ENCODE measurements at places on chromosomes 2 and 18.

GRCh38 chr2:134231965-134232340 lies 21.9 kb upstream of the MGAT5 start:
- DNase-seq, result no peak

GRCh38 chr2:41719756-41720155 lies 328.1 kb upstream of the PKDCC start:
- DNase-seq, result no peak

- no peak for DNase-seq
Measured at GRCh38 chr2:72990695-72991438, 73.5 kb downstream of the EMX1 start.

- DNase-seq, result no peak
Measured at GRCh38 chr18:77049938-77050337, 82.6 kb downstream of the MBP start.

DNA sequence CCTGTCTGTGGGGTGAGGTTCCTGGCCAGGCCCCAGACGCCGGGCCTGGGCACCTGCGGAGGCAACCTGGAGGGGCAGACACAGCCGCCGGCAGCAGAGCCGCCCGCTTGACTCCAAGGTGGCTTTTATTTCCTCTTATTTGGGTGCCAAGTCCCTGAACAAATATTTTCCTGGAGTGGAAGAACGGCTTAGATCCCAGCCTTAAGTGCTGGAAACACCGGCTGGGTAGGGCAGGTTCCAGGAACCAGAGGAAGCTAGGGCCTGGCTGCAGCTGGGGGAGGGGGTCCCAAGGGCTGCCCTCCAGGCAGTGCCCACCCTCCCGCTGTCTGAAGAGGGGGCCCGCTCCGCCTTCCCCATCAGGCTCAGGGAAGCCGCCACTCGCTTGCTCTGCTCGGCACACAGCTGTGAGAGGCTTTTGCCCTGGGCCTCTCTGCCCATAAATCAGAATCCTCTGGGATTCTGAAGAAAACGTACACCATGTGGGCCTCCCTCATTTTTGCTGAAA lies 28.2 kb downstream of the SDC1 start:
- no peak for DNase-seq

DNA sequence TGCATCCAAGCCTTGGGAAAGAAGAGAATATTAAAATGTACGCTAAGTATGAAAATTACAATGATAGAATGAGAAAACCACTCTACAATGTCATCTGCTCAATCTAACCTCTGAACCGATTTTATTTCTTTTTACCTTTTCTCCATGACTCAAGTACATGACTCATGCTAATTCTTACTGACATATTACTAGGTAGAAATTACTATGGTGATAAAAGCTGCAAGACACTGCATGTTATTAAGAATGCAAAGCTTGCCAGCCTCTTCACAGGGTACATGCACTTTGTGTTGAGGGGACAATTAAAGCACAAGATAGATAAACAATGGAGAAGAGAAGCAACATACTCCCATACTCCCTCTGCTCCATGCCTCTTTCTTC lies 20.7 kb downstream of the SFT2D3 start:
- DNase-seq, result no peak

All from stimulated activated CD4-positive, alpha-beta T cell treated with anti-CD3 and anti-CD28 coated beads, Interleukin-1b, Interleukin-23, amount 100 ng/mL, for 24 hours (primary cell).